ENCODE measurements at places on chromosomes 11 and 22. TPM values are rescaled to one million over a fixed set of nuclear protein-coding genes. Genes with fewer than 3 reads are reported as not detected.

DNA sequence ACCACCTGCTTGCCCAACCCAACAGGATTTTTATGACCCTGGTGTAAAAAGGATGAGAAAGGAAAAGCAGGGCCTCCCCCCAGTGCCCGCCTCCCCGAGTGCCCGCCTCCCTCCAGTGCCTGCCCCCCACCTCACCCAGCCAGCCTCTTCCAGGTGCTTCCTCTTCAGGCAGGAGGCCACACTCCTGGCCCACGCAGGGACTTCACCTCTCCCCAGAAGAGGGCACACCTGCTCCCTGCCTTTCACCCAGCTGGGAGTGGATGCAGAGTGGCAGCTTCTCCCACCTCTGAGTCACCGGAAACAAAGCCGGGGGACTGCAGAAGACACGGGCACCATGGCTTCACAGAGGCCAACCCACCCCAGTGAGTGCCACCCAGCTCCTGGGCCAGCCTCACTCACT is 16.1 kb downstream of the CPT1A start:
- DNase-seq, result peak; percentile 50

DNA sequence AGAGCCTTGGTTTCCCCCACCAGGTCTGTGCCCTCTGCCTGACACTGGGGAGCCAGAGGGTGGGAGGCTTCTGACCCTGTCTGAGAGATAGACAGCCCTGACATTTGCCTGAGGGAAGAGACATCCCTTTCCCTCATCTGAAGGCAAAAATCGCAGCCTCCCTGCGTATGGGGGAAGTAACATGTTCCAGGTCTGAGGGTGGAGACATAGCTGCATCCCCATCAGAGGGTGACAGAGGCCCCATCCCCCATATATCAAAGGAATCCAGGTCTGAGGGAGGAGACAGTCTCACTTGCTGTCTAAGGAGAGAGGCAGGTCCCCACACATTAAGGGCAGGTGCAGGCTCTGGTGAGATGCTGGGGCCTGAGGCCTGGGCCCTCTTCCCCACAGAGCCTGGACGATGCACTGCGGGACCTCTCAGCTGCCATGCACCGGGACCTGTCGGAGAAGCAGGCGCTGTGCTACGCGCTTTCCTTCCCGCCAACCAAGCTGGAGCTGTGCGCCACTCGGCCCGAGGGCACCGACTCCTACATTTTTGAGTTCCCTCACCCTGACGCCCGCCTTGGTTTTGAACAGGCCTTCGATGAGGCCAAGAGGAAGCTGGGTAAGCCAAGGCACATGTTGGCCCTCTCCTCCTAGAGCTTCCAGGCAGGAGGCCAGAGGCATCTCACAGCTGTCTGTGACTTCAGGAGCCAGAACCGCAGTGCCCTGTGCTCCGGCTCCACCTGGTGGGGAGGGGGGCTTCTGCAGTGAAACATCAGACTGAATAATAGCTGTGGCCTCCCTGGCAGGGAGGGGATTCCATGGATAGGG is 16.1 kb upstream of the RELT start:
- DNase-seq, result no peak

DNA sequence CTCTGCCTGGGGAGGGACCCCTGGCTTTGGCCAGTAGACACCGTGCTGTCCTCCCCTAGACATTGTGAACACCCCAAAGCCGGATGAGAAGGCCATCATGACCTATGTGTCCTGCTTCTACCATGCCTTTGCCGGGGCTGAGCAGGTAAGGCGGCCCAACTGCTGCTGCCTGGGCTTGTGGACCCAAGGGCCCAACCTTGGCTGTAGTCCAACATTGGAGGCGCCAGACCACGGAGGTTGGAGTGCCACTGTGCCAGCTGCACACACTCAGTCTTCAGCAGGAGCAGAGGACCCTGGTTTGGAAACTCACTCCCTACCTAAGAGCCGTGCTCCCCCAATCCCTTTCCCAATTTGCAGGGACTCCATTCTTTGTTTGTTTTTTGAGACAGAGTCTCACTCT is 9.4 kb downstream of the ACTN3 start:
- DNase-seq, result no peak

DNA sequence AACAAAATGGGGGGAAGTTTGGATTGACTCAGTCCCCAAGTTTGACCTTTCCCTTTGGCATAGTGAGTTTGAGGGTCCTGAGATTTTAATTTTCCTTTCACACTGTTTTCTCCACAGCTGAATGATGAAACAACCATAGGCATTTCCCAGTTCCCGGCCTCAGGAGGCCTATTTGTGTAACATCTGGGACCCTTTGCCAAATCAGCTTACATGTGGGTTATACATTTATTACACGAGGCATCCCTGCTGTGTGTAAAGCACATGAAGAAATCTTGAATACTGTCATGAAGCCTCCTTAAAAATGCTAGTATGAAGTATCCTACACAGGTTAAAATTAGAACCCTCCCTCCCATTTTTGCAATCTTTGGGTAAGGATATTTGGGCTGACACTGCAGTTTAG is 44.6 kb upstream of the SPON1 start:
- no peak for DNase-seq

GRCh38 chr11:121967131-121967704 is 148.8 kb downstream of the BLID start:
- DNase-seq, result no peak

- no peak for DNase-seq
These were observed 119.7 kb upstream of the ZC3H12C start for GRCh38 chr11:109973486-109973885.

- no peak for DNase-seq
These were observed 134.9 kb upstream of the HSD17B12 start for GRCh38 chr11:43545610-43546009.

DNA sequence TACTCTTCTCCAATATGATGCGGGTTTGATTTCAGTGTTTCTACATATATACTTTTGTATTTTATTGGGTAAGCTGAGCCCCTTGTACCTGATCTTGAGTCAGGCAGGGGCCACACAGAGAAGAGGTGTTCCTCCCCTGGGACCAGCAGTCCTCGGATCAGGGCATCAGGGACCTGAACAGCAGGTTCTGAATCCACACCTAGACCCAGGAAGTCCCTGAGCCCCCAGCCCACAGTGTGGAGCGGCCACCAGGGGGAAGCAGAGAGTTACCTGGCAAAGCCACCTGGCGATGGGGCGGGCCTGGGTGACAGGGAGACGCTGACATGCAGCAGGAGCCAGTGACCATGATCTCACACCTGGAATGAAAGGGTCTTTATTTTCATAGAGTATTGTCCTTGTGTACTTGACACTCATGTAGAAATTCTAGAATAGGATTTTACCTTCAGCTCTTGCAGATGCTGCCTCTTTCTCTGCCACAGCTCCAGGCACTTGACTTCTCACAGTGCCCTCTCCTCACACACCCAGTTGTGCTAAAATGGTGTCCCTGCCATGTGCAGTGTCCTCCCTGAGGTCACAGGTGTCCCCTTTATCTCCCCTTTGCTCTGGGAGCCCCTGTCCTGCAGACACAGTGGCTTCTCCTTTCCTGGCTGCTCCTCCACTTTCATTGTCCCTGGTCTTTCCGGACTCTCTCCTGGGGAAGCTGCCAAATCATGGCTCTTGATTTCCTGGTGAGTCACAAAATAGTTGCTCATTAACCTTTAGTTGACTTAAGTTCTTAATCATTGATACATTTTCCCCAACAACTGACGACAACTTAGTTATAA is 48.5 kb downstream of the GGTLC2 start:
- DNase-seq, result peak; percentile 71

DNA sequence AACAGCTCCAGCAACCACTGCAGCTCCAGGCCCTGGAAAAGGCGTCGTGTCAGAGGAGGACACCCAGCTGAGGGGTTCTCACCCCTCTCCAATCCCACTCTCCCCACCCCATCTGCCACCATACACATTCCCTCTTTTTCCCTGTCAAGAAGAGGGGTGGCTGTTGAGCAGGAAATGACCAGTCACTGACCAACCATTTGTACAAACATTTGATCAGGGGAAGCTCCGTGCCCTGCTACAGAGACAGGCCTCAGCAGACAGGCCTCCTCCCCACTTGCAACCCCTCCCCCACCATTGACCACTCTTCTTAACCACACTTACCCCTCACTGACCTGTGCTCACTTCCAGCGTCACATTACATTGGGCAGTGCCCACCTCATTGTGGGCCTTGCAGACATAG is 2.3 kb upstream of the VSIG2 start:
- no peak for DNase-seq

DNA sequence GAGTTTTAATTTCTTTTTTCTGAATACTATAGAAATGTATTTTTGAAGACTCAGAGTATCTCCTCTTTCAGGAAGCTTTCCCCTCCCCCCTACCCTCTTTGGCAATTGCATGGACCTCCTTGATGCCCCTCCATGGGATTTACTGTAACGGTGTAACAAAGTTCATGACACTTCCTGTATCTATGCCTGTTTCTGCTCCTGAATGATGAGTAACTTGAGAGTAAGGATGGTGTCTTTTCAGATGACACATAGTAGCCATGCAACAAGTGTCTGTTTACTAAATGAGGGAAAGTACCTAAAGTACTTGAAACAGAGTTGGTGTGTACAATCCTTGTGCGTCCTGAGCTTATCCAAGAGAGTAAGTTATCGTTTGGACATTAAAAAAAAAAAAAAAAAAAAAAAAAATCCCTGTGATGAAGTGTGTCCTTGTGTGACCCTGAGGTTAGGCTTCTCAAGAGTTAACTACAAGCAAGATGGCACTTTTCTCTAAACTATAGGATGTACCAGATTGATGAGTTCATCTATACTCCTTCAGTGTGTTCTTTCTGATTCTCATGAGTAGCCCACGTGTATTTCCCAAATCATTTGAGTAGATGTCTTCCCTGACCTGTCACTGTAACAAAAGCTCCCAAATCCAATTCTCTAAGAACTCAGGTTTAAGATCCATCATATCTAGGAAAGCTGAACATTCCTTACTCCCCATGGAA is 7.4 kb downstream of the ETS1 start:
- DNase-seq, result no peak

DNA sequence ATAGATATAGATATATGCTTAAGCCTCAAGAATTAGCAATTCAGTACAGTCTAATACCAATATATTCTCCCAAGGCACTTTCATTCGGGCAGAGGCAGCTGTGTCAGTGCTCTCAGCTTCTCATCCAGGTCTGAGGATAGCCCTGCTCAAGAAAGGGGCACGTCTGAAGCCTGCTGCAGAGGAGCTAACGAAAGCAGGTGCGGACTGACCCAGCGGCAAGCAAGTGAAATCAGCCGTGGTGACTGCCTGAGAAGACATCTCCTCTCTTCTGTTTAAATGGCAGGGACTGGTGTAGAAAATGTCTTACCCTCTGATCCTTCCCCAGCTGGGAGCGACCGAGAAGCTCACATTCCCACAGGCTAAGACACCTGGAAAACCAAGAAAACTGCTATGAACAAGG is 468.6 kb downstream of the BRD1 start:
- no peak for DNase-seq

DNA sequence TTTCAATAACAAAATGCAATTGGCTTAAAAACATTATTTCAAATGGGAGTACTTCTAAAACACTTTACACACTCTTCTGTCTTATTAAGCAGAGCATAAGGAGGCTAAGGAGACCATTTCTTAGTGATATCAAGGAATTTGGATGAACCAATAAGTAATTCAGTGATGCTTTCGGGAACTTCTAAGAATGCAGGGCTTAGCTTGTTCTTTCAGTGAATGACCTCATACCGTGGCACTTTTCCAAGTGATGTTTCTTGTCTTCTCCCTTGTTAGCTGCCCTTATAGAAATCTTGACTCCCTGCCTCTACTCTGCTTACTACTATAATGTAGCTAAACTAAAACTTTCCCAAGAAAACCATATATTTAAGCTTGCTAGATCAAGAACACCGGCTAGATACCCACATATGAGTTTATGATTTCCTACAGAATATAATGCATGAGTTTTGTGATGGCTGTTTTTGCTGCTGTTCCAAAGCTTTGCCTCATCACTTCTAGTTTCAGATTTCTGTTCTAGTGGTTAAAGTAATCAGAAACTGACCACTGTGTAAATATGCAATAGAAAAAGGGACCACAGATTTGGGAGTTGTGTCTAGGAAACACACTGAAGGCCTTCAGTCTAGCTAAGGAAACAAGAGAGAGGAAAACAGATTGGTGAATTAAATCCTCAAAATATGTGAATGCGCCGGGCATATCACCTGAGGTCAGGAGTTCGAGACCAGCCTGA is 37.5 kb upstream of the STK33 start:
- no peak for DNase-seq

DNA sequence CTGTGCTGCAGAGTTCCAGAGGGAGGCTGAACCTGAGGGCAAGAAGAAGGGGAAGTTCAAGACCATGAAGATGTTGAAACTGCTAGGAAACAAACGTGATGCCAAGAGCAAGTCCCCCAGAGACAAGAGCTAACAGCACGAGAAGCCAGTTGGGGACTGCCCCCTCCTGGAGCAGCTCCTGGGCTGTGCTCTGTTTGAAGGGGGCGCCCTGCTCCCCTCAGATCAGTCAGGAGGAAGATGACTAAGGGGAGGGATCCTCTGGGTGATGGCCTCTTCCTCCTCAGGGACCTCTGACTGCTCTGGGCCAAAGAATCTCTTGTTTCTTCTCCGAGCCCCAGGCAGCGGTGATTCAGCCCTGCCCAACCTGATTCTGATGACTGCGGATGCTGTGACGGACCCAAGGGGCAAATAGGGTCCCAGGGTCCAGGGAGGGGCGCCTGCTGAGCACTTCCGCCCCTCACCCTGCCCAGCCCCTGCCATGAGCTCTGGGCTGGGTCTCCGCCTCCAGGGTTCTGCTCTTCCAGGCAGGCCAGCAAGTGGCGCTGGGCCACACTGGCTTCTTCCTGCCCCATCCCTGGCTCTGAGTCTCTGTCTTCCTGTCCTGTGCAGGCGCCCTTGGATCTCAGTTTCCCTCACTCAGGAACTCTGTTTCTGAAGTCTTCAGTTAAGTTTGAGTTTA is 12.6 kb downstream of the C22orf23 start:
- no peak for DNase-seq

- DNase-seq, result no peak
These were observed 92.6 kb downstream of the CTTN start for GRCh38 chr11:70490723-70491558.

GRCh38 chr11:100961633-100962032 is 168.0 kb downstream of the PGR start:
- no peak for DNase-seq

DNA sequence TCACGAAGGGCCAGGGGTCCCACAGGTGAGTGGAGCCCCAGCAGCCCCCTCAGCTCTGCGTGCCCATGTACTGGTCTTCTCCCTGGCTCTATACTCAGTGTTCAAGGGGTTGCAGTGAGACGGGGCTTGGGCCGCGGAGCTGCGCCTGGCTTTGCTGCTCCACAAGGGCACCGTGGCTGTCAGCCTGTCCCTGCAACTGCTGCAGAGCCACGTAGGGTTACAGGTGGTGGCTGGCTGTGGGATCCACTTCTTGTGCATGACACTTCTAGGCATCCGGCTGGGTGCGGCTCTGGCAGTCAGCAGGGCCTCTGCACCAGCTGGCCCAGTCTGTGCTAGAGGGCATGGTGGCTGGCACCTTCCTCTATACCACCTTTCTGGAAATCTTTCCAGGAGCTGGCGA is 14.3 kb downstream of the MTFP1 start:
- DNase-seq, result no peak

Gene KRTAP5-2
- not detected for total RNA-seq

Gene NDUFA6
- total RNA-seq, result 73.6 TPM

Gene TMEM126A
- 32.7 TPM for total RNA-seq

Gene OR8G1
- total RNA-seq, result not detected

Gene MAFF
- total RNA-seq, result 4.5 TPM

Gene TRIM22
- total RNA-seq, result 244 TPM
